ENCODE measurements at places on chromosomes 11 and 22.

DNA sequence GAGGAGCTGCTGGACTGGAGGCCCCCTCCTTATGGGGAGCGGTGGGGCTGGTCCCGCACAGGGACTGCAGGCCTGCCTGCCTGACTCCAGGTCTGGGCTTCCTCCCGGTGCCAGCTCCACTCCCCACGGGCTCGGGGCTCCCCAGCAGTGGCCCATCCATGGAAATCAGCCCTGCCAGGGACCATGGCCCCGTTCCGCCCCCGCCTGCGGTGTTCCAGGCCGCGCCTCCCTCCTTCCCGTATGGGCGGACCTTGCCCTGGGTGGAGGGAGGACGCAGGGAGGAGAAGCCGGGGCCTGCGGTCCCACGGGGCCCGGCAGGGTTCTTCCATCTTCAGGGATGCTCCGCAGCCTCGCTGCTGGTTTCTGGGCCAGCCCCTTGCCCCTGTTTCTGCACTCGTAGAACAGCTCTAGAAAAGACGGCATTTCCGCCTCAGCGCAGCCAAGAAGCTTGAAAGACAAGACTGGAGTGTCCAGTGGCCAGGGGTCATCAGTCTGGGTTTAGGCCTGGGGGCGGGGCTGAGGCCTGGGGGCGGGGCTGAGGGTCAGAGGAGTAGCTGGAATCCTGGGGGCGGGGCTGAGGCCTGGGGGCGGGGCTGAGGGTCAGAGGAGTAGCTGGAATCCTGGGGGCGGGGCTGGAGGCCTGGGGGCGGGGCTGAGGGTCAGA, 1330.6 kb downstream of the BRD1 start:
- H3K36me3 ChIP-seq = no peaks in the 10 kb centered on the region
- H3K27ac ChIP-seq = no peak overlapping the region
- DNase-seq = no peak
- H3K27me3 ChIP-seq = no peaks in the 10 kb centered on the region

- peaks cover 56% of the 10 kb centered on the region for H3K36me3 ChIP-seq
- no peaks in the 10 kb centered on the region for H3K27me3 ChIP-seq
- H3K4me3 ChIP-seq = no peak overlapping the region
- no peak overlapping the region for H3K27ac ChIP-seq
- peak; percentile 52 for DNase-seq
These were observed 11.8 kb upstream of the CD59 start for GRCh38 chr11:33747979-33748378.

DNA sequence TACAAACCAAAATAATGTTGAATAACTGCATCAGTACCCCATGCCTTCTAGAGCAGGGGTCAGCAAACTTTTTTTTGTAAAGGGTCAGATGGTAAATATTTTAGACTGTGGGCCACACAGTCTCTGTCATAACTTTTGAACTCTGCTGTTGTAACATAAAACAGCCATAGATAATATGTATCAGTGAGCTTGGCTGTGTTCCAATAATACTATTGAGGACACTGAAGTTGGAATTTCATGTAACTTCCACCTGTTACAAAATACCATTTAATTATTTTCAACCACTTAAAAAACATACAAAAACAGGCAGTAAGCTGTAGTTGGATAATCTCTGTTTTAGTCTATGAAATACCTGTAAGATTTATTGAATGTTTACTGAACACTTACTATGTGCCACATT, 55.2 kb downstream of the PICALM start:
- no peak overlapping the region for H3K4me3 ChIP-seq
- H3K36me3 ChIP-seq = peaks cover 81% of the 10 kb centered on the region
- H3K4me1 ChIP-seq = no peaks in the 10 kb centered on the region
- no peak for DNase-seq
- no peaks in the 10 kb centered on the region for H3K27me3 ChIP-seq

DNA sequence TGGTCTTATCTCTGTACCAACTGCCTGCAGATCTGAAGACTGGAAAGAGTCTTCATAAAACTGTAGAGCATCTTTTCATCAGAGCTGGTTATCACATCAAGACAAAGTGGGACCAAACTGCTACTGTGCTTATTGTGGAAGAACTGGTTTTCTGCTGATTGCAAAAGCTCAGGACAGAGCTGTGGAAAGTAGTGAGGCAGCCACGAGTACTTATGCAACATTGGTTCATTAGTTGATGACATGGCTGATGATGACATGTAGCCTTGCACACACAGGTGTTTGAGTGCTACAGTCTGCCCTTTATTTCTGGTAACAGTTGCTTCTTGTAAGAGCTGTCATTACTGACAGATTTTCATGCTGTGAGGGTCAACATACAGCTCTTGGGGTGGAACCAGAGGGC, 185.4 kb upstream of the GUCY1A2 start:
- H3K27ac ChIP-seq = no peak overlapping the region
- no peak overlapping the region for H3K4me3 ChIP-seq
- DNase-seq = no peak
- H3K27me3 ChIP-seq = no peaks in the 10 kb centered on the region

DNA sequence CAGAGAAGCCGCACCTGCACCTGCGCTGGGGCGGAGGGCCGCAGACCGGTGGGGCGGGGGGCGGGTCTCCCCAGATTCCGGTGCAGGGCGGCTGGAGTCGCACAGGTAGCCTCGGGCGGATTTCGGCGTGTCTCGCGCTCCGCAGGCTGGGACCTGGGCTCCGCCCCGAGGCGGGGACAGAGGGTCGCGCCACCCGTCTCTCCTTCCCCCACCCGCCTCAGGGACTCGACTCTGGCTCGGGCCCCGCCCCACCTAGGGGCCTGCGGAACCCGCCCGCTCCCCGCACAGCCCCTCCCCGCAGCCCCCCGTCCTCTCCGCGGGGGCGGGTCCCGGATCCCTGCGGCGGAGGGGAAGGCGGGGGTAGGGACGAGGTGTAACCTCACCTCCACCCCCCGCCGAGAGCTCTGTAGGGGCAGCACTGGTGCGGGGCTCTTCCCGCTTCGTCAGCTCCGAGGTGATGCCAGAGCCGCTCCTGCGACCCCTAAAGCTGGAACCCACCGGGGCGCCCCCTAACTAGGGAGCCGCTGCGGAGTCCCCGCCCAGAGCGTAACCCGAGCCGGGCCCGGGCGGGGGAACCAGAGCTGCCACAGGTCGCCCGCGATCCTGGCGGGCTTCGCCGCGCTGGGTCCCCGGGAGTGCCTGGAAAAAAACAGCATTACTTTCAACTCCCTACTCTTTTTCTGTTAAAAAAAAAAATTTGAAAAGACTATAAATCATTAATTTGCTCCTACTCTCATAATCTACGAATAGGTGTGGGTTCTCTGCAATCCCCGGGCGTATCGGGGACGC, at the start of gene SLC29A2:
TSS of gene SLC29A2 (minus strand) at position 134 of the 789 bp plus-strand sequence. CDS start 169 bp downstream, outside the sequence.
- peak; percentile 51 for DNase-seq
- no peaks in the 10 kb centered on the region for H3K27me3 ChIP-seq
- H3K4me3 ChIP-seq = peak within 1 kb of the TSS; percentile 74
- H3K36me3 ChIP-seq = peaks cover 22% of the 10 kb centered on the region
- no peak within 1 kb of the TSS for H3K27ac ChIP-seq

GRCh38 chr22:49286181-49286760, 541.4 kb downstream of the BRD1 start:
- no peak overlapping the region for H3K4me3 ChIP-seq
- H3K27me3 ChIP-seq = no peaks in the 10 kb centered on the region
- no peaks in the 10 kb centered on the region for H3K4me1 ChIP-seq
- DNase-seq = no peak
- no peak overlapping the region for H3K27ac ChIP-seq

- DNase-seq = no peak
- no peaks in the 10 kb centered on the region for H3K36me3 ChIP-seq
- H3K27me3 ChIP-seq = peaks cover 17% of the 10 kb centered on the region
- H3K4me1 ChIP-seq = peaks cover 16% of the 10 kb centered on the region
- H3K27ac ChIP-seq = no peak overlapping the region
These were observed 2.3 kb downstream of the LSP1 start for GRCh38 chr11:1854949-1855885.

- H3K36me3 ChIP-seq = no peaks in the 10 kb centered on the region
- H3K27ac ChIP-seq = no peak overlapping the region
- no peak for DNase-seq
- peaks cover under 1% of the 10 kb centered on the region for H3K27me3 ChIP-seq
- H3K4me1 ChIP-seq = no peaks in the 10 kb centered on the region
These were observed 525 bp downstream of the SLC22A12 start for GRCh38 chr11:64591257-64592233.

DNA sequence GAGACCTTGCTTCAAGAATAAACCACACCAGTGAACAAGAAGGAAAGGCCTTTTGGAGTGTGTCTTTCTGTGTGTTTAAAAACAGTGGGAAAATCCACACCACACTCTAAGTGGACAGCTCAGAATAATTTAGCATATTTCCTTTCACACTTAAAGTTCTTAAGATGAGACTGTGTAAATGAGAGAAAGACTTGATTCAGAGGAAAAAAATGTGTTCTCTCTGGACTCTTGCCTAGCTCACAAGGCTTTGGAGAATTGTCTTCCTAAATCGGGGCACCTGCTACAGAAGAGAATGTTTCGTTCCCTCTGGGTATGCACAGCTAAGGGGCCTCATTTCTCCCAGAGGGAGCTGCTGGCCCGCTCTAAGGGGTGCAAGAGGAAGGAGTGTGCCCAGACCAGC, 28.4 kb upstream of the CRTAM start:
- no peak for DNase-seq
- H3K4me1 ChIP-seq = no peaks in the 10 kb centered on the region
- H3K4me3 ChIP-seq = no peak overlapping the region
- no peak overlapping the region for H3K27ac ChIP-seq

DNA sequence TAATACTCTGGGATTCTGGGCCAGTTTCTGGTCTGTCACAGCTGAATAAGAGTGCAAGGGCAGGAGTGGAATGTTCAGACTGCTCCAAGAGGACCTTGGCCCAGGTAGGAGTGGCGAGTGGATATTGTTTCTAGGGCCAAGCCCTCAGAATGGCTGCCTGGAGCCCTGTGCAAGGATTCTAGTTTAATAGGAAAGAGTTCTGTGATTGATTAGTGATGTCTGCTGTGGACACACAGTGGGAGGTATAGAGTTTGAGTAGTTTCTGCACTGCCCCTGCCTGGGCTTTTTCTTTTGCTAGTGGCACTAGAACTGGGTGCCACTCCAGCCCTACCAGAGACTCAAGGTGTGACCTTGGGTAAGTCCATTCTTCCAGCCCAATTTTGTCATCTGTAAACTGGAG, 9.7 kb upstream of the MPPED1 start:
- no peaks in the 10 kb centered on the region for H3K4me1 ChIP-seq
- H3K27ac ChIP-seq = no peak overlapping the region

DNA sequence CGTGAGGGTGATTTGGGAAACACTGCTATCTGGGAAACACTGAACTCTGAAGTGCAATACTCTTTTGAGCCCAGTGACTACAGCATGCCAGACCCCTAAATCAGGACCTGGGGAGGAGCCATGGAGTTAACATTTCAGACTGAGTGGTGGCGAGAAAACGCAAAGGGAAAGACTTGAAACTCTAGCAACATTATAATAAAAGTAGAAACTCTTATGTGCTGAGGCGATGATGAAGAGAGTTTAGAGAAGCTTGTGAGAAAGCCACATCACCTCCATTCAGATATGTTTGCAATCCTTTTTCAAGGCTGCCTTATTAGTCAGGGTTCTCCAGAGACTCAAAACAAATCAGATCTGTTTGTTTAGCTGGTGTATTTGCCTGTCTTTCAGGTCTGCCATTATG, 1.9 kb downstream of the FEN1 start:
- DNase-seq = no peak
- no peak overlapping the region for H3K27ac ChIP-seq
- peaks cover 21% of the 10 kb centered on the region for H3K36me3 ChIP-seq
- no peak overlapping the region for H3K4me3 ChIP-seq
- no peaks in the 10 kb centered on the region for H3K27me3 ChIP-seq
- H3K4me1 ChIP-seq = peaks cover 11% of the 10 kb centered on the region

DNA sequence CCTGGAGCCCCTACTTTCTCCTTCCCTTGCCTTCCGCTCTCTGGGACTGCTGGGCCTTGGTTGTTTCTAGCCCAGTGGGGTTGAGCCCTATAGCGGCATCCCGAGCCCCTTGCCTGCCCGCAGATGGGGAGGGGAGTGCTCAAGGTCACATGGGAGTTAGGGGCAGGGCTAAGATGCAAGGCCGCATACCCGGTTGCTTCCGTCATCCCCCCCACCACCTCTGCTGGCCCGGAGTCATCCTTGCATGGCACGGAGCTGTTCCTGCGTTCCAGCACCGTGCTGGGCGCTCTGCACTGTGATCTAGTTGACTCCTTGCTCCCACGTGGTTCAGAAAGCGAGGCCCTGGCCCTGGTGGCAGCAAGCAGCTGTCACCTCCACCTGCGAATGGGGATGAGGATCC, 18.0 kb downstream of the FLRT1 start:
- H3K4me3 ChIP-seq = no peak overlapping the region
- peak; percentile 30 for DNase-seq
- H3K36me3 ChIP-seq = peaks cover 4% of the 10 kb centered on the region
- no peak overlapping the region for H3K27ac ChIP-seq

DNA sequence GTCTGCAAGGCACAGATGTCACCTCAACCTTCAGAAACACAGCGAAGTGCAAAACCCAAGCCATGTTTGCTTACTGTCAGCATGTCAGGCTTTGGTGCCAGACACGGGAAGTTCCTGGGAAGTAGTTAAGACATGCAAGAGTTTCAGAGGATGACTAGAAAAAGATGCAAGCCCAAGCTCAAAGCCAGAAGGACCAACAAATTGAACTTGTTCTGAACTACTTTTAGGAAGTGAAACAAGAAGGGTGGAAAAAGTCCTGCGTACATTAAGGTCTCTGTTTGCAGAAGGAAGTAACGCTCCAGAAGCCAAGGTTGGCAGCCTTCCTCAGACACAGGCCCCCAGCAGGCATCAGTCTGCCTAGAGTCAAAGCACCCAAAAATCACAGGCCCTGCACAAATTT, 2.6 kb downstream of the AP1B1 start:
- H3K4me3 ChIP-seq = no peak overlapping the region
- no peak overlapping the region for H3K27ac ChIP-seq
- DNase-seq = no peak
- H3K4me1 ChIP-seq = peaks cover 13% of the 10 kb centered on the region
- H3K36me3 ChIP-seq = peaks cover 13% of the 10 kb centered on the region
- no peaks in the 10 kb centered on the region for H3K27me3 ChIP-seq

DNA sequence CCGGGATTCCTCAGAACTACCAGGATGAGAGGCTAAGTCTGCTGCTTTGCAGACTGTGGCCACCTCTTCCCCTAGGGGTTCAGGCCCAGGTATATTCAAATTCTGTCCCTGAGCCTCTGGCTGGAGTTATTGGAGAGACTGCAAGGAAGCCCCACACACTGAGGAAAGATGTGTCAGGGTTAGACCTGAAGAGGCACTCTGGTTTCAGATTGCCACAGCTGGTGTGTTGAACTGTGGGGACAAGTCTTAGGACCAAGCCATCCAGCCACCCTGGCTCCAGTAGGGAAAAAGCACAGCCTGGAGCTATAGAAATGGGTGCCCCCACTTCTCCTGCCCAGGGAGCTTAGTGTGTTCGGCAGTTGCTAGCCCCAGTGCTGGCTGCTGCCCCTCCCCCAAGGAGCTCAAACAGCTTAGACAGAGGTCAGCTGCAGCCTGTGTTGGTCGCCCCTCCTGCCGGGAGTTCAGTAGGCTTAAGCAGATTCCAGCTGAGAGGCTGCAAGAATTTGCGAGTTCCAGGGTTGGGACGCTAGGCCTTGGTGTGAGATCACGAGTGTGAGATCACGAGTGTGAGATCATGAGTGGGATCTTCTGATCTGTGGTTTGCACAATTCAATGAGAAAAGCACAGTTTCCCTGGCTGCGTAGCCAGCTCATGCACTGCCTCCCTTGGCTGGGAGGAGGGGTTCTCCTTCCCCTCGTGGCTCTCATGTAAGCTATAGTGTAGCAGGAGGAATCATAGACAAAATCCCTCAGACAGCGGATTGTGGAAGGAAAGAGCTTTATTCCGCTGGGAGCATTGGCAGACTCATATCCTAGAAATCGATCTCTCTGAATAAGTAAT, 552.1 kb upstream of the CHORDC1 start:
- peaks cover 5% of the 10 kb centered on the region for H3K4me1 ChIP-seq
- no peak for DNase-seq
- H3K27me3 ChIP-seq = no peaks in the 10 kb centered on the region
- H3K36me3 ChIP-seq = no peaks in the 10 kb centered on the region

All from mesenchymal stem cell (in vitro differentiated cells and primary cell).